ENCODE measurements at places on chromosomes 12 and 14.

- DNase-seq, result no peak
These were observed 201.1 kb downstream of the ITPR2 start for GRCh38 chr12:26631846-26632245.

DNA sequence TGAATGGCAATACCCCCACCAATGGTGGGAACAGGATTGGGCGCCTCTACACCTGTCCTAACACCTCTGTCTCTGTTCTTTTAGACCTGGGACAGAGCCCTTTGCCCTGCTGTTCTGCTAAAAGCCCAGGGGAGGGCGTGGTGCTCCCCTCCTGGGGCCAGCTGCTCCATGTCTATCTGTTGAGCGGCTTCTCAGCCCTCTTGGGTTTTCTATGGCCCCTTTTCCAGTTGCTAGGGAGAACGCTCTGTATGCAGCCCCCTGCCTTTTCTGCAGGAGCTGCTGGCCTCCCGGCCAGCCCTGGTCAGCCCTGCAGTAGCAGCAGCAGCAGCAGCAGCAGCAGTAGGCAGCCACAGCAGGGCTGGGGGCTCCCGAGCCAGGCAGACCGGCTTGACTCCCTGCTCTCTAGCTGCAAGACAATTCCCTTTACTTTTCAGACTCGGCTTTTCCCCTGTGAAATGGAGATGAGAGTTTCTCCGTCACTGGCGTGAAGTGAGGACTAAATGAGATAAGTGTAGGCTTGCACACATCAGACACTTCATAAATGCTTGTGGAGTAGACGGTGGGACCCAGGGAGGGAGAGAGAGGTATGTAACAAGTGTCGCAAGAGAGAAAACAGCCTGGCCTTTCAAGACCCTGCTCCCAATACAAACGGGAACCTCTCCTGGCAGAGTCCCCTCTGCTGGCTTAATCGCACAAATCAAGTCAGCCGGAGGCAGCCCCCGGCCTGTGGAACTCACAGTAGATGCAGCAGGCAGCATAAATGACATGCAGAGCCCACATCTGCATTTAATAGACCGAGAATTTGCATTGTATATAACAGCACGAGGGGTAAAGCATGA is 1.0 kb downstream of the RTL1 start:
- no peak for DNase-seq

DNA sequence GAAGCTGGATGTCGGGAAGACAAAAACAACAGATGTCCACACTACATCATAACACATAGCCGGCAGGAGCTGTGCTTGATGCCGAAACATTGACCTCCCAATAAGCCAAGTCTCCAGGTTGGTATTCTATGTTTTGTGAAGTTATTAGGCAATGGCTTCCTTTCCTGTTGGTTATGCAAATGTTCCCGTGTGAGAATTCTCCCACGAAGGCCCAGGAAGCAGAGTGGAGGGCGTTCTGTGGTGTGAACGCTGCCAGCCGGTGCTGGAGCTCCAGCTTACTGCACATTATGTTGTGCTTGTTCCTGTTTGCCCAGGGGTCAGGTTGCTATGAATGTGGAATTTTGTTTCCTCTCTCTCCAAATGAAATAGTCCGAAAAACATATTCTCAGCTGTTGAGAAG is 156.4 kb upstream of the HMGA2 start:
- DNase-seq, result no peak

- DNase-seq, result peak; percentile 42
These were observed 125.7 kb downstream of the TSPAN9 start for GRCh38 chr12:3202734-3203446.
